Stromal cell of bone marrow (primary cell): ENCODE measurements at places on chromosomes 13 and 19.
A peak's percentile ranks its signal among the peaks of the same experiment; 100 is the strongest.

GRCh38 chr19:39946532-39946931 is 12.1 kb upstream of the FCGBP start:
- DNase-seq = no peak

DNA sequence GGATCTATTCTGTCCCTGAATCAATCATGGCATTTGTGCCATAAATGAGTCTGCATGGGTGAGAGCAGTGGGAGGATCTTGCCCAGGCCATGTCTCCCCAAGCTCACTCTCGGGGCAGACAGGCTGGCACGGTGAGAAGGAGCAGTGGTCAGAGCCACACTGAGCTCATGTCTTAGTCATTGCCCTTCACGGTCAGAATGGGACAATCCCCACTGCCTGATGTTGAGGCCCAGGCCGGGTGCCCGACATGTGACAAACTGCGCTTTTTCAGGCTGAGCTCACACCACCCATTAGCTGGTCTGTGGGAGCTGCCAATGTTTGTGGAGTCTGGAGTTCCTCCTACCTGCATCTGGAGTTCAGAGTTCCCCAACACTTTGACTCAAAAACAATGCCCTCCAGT is 481.9 kb downstream of the COG6 start:
- DNase-seq = no peak

DNA sequence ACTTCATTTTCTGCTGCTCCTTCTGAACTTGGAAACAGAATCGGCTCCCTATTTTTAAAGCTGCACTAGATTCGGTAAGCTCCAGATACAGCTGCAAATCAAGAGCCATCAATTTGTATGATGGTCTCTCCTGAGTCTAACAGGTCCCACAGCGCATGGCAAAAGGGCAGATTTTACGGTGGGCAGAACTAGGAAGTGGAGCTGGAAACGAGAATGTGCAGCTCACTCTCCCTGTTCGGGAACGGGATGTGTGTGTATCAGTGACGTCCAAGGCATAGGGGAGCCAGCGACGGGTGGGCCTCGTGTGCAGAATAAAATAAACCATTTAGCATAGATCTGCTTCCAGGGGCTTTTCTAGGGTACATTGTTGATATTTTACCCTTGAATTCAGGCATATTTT is 74.2 kb downstream of the COL4A1 start:
- DNase-seq = peak; percentile 25

DNA sequence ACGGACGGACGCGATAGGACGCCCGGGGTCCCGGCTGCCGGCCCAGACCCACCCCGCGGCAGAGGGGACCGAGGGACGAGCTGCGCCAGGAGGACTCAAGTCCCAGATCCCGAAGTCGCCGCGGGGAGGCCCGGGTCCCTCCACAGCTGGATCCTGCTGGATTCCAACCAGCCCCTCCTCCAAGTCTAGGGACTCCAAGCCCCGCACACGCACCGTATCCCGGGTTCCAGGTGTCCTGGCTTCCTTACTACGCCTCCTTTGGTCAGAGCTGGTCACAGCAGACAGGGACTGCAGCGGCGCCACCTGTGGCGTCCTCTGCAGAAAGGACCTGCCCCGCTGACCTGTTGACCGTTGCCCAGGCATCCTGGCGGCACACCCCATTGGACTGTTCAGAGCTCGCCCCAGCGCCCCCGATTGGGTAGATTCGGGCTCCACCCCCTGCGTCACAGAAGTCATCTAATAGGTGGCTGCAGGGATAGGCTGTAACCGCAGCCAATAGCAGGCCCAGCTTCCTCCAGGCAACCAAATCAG is 29.0 kb upstream of the ZNF709 start:
- DNase-seq = no peak

- DNase-seq = no peak
Measured at GRCh38 chr13:33197541-33197971, 88.0 kb downstream of the STARD13 start.

- DNase-seq = no peak
Measured at GRCh38 chr13:43751624-43752023, 35.1 kb downstream of the ENOX1 start.

- DNase-seq = no peak
Measured at GRCh38 chr19:38913958-38914357, 2.0 kb upstream of the CCER2 start.

GRCh38 chr13:94168783-94169453 is 310.6 kb downstream of the DCT start:
- no peak for DNase-seq

DNA sequence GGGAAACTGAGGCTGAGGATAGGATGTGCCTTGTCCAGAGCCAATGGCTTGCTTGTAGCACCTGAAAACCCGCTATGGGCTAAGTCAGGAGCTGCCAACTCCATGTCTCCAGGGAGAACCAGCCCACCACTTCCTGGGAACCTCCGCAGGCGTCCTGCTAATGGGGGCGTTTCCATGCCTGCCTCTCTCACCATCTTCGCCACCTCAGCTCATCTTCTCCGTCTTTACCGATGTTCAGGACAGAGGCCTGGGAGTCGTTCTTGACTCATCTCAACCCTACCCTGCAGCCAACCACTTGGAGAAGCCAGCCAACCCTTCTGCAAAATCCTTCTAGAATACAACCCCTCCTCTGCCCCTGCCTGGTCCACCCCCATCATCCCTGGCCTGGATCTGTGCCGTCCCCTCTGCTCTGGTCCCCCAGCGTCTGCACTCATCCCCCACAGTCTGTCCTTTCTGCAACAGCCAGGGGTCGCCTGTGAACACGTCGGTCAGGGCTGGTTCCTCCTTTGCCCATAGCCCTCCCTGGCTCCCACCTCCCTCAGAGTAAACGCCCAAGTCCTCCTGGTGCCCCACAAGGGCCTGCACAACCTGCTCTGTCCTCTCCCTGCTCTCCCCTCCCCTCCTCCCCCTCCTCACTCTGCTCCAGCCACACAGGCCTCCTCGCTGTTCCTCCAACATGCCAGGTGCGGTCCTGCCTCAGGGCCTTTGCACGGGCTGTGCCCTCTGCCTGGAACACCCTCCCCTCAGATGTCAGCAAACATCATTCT is 31.0 kb downstream of the PTPRS start:
- no peak for DNase-seq

DNA sequence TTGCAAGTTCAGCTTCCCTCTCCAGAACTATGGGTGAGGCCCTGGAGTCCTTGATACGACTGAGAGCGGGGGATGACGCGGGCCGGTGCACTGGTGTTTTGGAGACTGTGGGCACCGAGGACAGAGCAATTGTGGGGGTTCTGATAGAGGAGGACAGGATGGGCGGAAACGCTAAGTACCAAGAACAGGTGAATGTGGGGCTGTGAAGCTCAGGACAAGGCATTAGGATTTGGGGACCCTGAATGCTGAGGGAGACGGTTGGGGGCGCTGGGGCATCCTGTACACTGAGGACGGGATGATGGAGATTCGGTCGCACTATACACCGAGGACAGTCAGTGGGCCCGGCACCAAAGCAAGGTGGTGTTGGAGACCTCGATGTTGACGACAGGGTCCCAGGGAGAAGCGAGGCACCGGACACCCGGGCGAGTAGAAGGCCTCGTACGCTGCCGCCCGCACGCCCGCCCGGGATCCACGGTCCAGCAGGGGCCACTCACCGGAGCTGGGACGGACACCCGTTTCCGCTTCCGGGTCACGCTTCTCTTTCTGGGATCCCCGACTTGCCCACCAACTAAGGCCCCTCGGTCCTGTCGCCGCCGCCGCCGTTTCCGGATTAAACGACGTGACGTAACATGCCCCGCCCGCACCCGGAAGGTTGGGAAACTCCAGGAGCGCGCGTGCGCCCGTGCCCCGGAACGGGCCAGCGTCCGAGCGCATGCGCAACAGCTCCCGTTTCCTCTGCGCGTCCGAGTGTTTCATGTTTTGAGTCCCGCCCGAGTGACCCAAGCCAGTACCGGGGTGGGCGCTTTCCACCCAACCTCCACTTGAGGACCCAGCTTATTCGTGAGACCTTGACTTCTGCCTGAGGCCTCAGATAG is at the start of gene CHMP2A:
CHMP2A (minus strand) TSS at position 612 of the 875 bp plus-strand sequence. CDS start 893 bp downstream, outside the sequence.
- DNase-seq = peak; percentile 93

- no peak for DNase-seq
Measured at GRCh38 chr13:28099396-28100149, 803 bp downstream of the FLT3 start.

DNA sequence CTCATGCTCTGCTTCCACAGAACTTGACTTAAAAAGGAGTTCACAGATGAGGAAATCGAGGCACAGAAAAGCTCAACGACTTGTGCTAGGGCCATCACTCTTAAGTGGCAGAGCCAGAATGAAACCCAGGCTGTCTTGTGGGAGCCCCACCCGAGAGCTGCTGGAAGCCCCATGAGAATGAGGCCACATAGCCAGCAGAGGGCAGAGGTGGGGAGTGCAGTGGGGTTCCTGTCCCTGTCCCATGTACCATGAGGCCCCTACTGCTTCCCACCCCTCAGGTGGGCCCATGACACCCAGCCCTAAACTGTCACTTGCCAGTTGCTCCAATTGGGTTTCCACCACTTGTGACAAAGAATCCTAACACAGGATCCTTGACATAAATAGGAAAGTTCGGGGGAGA is 175.9 kb downstream of the IRS2 start:
- DNase-seq = no peak

- peak; percentile 99 for DNase-seq
Measured at GRCh38 chr19:44113138-44113783, at the start of gene ZNF225. ZNF225 (plus strand) TSS chr19:44113399; CDS start chr19:44115828, 2,429 bp downstream.

DNA sequence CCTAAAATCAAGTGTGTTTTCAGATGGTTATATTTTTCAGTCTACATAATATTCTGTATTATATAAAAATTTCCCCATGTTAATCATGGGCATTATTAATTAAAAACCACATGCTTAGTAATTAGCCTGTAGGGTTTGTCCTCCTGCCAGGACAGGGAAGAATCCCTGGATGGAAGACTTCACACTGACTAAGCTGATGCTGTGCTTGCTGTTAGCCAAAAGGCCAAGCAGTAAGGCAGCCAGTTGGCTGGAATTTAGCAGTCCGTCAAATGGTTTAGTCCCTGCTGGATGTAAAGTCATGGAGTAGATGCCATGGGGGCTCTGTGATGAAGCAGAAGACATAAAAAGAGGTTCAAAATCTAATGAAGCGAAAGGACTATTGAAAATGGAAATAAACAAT is 168.0 kb upstream of the OBI1 start:
- no peak for DNase-seq

DNA sequence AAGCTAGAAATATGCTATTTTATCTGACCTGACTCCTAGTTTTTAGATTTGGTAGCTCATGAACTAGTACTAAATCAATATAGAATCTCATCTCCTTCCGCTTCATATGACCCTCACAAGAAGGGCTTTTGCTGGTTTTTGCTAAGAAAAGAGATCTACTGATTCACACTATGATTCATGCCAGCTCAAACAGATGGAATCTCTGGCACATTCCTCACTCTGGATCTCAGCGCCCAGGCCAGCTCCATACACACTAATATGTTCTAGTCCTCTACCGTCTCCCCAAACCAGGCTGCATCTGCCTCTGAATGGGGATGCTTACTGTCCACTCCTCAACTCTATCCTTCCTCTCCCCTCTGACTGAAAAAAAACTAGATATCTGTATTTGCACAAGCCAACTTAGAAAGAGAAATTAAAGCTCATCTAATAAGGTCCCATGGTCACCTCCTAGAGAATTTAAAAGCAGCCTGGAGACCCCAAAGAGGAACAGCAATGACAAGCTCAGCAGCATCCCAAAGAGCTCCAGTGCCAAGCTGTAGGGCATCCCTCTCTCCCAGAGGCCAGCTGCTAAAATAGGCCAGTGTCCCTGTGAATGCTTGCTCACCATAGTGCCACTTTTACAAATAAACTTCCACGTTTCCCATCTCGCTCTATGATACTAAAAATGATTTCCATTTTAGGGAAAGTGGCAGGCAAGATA is 74.9 kb downstream of the LHFPL6 start:
- DNase-seq = peak; percentile 84
